Smooth muscle cell of bladder (primary cell): ENCODE measurements at places on chromosomes 12 and 14. TPM values are rescaled to one million over a fixed set of nuclear protein-coding genes. Genes with fewer than 3 reads are reported as not detected.

GPR84 gene
- 0.09 TPM in 1 of 2 replicates, not detected in the other for total RNA-seq

NGB gene
- total RNA-seq, result not detected in 2 replicates

SLC41A2 gene
- 10.0 and 18.1 TPM in 2 replicates for total RNA-seq

NCAPD2 gene
- 26.3 and 28.8 TPM in 2 replicates for total RNA-seq

FAM161B gene
- total RNA-seq, result 2.8 TPM in 2 replicates

REC8 gene
- 0.85 and 1.2 TPM in 2 replicates for total RNA-seq

OR6C2 gene
- not detected in 2 replicates for total RNA-seq

HHIPL1 gene
- total RNA-seq, result 4.4 and 7.9 TPM in 2 replicates

TOMM20L gene
- total RNA-seq, result not detected in 2 replicates

DAO gene
- 0.09 TPM in 1 of 2 replicates, not detected in the other for total RNA-seq

TRMT5 gene
- 9.4 and 11.8 TPM in 2 replicates for total RNA-seq

ADAMTS20 gene
- total RNA-seq, result under 0.01 TPM in 1 of 2 replicates, not detected in the other

NKX2-1 gene
- total RNA-seq, result not detected in 2 replicates

GLT1D1 gene
- total RNA-seq, result not detected in 2 replicates

PLEK2 gene
- 3.0 and 3.7 TPM in 2 replicates for total RNA-seq

DBX2 gene
- total RNA-seq, result not detected in 2 replicates

ACTR10 gene
- total RNA-seq, result 40.7 and 50.8 TPM in 2 replicates

C12orf60 gene
- 0.57 and 0.74 TPM in 2 replicates for total RNA-seq

RNF212B gene
- total RNA-seq, result not detected in 2 replicates

L2HGDH gene
- 2.7 and 3.9 TPM in 2 replicates for total RNA-seq

DNAI7 gene
- 0.18 and 0.43 TPM in 2 replicates for total RNA-seq

KLC1 gene
- total RNA-seq, result 189 and 219 TPM in 2 replicates

ZDHHC22 gene
- total RNA-seq, result not detected in 2 replicates

CLEC4C gene
- total RNA-seq, result not detected in 2 replicates
